Transverse colon (tissue), 4 donors: ENCODE measurements at places on chromosomes 7 and 10.

- no peak for DNase-seq
Measured at GRCh38 chr7:27688646-27689045, 26.0 kb upstream of the HIBADH start.

GRCh38 chr7:50855526-50855925 is 72.8 kb upstream of the GRB10 start:
- DNase-seq, result no peak

DNA sequence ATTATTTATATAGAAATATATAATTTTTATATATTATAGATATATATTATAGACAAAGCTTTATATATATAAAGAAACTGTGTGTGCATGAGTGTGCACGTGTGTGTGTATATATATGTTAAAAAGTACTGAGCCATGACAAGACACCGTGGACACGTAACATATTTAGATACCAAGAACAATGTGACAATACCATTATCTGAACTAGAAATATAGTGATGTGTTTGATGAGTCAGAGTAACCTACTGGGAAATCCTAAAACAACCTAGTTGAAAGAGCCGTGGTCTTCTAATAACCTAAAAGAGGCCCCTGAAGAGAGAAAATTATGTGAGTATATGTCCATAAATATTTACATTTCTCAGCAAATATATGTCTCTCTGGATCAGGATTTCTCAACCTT is 50.7 kb upstream of the ITGB8 start:
- DNase-seq, result no peak

DNA sequence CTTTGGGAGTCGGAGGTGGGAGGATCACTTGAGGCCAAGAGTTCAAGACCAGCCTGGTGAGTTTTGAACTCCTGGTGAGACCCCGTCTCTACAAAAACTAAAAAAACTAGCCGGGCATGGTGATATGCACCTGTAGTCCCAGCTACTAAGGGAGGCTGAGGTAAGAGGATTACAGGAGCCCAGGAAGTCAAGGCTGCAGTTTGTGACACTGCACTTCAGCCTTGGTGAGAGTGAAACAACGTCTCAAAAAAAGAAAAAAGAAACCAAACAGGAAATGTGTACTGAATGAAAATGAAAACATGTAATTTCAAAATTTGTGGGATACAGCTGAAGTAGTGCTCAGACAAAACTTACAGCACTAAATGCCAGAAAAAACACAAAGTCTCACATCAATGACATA is 7.6 kb downstream of the ARHGAP12 start:
- no peak for DNase-seq

GRCh38 chr10:35564341-35564968 is 40.7 kb upstream of the GJD4 start:
- peak; percentile 17 for DNase-seq

DNA sequence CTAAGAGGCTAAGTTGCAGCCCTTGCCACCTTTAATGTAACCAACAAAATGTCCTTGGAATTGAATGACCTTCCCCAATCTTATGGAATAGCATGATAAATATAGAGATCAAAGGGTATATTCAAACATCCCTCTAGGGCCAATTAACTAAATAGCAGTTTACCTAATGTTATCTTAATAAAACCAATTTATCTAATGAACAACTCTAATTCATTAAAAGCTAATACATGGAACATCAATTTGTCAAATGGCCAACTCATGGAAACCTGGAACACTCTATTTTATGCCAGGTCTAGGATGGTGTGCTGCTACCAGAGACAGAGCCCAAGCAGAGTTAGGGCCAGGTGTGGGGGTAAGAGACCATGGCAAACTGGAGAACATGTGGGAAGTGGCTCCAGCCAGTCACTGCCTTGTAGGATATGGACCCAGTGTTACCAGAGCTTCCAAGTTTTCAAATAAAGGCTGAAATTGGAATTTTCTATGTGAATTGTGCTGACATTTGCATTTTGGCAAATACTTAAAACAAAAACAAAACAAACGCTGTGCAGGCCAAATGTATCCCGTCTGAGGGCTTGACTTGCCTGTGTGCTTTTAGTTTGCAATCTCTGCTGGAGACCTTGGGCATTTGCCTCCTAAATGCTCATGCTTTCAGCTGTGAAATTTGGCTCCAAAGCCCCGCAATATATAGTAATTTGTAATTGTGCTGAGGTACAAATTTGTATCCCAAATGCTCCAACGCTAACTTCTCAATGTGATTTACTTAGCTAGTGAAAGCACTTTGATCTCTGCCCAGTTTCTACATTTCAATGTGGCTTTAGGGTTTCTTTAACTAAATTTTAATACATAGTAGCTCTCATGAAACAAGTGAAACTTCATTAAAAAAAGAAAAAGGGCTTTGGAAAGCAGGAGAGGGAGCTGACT is 55.1 kb downstream of the CPED1 start:
- no peak for DNase-seq

DNA sequence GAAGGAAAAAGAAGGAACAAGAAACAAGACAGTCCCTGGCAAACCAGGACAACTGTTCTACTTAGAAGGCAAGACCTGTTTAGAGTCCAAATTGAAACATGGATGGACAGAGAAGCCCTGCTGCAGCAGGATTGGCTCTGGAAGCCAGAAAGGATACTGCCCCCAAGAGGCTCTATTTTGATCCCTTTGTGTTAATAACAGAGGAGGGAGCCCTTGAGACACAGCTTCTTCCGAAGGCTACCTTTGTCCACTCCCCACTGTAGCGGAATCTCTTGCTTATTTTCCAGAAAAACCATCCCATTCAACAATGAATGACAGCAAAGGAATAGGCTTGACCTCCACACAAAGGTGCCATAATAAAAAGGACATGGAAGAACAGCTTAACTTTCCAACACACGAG is 120.3 kb upstream of the FOXK1 start:
- no peak for DNase-seq

DNA sequence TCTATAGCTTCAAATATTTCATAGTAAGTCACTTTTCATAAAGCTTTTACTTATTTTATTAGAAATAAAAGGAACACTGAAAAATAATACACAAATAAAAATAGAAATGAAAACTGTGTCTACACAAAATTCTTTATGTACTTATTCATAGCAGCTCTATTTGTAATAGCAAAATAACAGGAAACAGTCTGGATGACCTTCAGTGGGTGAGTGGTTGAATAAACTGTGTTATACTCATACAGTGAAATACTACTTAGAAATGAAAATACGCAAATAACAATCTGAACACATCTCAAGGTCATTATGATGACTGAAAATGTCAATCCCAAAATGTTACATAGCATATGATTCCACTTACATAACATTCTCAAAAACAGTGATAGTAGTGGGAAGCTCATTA is 138.7 kb upstream of the PCLO start:
- no peak for DNase-seq

DNA sequence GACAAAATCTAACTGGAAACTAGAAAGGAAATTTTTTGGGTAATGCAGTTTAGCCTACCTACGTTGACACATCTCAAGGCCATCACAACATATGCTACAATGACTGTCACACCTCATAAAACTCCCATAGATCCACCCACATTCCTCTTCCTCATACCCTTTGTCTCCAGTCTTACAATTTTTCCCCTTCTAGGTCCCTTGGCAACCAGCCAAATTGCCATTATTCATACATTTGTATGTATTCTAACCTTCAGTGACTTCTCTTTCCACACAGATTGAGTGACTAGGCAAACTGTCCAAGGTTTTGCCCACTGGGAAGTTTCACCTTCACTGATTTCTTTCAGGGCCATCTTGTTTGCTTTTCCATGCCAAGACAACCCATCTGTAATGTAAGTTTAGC is 100.5 kb upstream of the TPK1 start:
- no peak for DNase-seq

DNA sequence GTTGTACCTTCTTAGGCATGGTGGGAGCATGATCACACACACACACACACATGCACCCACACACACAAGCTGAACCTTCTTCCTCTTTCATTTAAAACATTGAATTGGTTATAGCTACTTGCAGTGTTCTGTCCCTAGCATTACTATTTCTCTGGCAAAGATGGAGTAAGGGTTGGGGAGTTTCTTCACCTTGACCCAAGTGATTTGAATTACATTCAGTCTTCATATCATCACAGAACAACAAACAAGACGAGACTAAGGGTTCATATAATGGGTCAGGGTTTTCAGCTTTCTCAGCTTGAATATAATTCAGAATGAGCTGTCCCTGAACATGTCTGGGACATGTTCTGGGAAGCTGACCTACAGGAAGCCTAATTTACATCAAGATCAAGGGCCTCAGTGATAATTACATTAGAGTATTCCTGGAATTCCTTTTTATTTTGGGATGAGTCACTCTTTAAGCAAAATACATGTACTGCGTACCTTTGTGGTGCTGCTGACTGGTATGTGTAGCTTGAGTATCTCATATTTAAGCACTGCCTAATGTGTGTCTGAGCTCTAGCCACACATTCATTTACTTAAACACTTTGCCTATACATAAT is 213.5 kb upstream of the TMEM229A start:
- DNase-seq, result no peak

GRCh38 chr7:41760293-41760692 is 57.4 kb upstream of the INHBA start:
- no peak for DNase-seq

DNA sequence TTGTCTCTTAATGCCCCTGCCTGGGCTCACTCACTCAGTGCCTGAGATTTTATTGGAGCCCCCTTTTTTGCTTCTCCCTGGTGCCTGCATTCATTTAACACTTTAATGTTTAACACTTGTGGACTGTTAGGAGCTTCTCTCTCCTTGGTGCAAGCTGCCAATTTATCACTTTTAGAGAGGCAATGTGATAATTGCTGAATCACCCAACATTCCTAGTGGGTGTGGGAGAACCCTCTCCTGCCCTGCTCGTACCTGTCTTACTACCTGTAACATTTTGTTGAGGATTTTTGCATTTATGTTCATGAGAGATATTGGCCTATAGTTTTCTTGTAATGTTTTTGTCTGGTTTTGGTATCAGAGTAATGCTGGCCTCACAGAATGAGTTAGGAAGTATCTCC is 13.2 kb downstream of the STAM start:
- DNase-seq, result no peak

DNA sequence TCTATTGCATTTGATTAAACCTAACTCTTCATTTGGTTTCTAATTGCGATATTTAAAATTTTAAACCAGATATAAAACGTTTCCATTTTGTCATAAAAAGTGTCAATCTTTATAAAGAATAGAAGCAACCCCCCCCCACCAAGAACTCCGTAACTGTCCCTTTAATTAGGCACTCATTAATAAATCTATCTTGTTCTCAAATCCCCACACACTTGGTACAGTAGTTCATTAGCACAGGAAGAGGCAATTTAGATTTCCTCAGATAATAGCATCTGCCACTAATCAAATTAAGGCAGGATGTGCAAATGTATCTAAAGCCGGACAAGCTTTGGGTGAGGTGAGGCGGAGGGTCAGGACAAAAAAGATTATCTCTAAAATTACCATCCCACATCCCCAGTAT is 1143.3 kb upstream of the AUTS2 start:
- DNase-seq, result no peak

GRCh38 chr10:84531396-84531795 is 203.0 kb downstream of the CCSER2 start:
- DNase-seq, result no peak

- no peak for DNase-seq
Measured at GRCh38 chr7:72078301-72078700, 333.8 kb downstream of the CALN1 start.

GRCh38 chr10:24992512-24993133 is 23.3 kb downstream of the ENKUR start:
- DNase-seq, result no peak

GRCh38 chr10:33330543-33331378 is 3.7 kb downstream of the NRP1 start:
- peak; percentile 87 for DNase-seq

- DNase-seq, result no peak
Measured at GRCh38 chr7:26182706-26183105, 17.8 kb downstream of the HNRNPA2B1 start.

DNA sequence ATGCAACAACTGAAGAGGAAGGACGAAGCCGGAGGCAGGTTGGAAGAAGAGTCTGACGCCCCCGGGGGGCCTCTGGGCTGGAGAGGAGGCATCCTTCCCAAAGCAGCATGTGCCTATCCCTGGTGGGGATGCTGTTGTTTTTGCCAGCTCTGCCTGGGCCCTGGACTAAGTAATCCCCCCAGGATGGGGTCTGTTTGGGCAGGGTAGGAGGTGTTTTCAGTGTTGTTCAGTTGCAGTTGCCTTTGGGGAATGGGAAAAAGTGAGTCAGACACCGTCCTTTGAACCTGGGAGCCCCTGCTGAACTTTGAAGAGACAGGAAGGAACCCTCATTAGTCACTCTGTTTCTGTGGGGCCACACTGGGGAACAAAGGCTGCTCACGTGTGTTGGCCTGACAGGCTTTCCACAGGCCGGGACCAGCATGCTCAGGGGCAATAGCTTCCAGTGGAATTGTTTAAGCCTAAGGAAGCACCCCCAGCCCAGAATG is 35.2 kb upstream of the GDF10 start:
- peak; percentile 4 for DNase-seq

DNA sequence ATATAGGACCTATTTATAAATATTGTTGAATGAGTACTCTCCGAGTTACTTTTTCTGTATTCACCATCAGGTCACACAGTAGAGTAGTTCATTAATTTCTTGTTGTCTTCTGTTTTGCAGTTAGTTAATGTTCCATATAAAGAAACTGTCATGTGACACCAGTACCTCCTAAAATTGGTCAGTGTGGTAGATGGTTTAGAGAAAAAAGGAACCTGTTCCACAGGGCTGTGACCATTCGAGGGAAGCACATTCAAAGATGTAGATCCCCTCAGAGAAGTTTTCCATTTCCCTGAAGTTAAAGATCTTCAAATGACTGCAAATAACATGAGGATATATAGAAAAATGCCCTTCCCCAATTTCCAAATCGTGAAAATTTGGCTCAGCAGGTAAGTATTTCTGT is 45.7 kb downstream of the PRPF18 start:
- DNase-seq, result no peak

- no peak for DNase-seq
Measured at GRCh38 chr7:113371416-113372043, 253.2 kb upstream of the SMIM30 start.

DNA sequence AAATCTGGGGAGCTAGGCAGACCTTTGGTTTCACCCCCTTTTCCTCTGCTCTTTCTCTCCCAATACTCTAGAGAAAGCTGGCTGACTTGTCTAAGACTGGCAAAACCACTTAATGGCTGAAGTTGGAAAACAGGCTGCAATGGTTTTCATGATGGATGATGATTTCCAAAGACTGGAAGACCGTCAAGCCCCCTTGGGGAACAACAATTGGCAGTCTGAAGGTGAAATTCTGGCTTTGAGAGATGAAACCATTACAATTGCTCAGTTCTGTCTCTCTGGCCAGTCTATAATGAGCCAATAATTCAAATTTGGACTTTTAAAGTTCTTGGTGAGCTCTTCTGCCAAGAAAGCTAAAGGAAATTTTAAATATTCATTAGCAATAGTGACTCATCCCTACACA is 680.5 kb downstream of the PARD3 start:
- DNase-seq, result no peak

DNA sequence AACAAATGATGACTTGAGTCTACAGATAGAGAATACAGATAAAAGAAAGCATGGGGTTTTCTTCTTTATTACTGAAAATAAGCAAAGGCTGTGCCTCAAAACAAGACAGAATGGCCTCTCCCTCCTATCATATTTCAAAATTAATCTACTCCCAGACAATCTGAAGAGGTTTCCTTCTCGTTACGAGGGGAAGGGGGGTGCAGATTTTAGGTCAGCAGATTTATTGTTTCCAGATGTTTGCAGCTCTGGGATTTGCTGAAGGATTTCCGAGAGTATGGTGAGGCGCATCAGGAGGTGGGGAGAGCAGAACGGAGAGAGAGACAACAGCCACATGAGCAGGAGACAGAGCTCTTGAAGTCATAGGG is 89.8 kb downstream of the KIAA1549 start:
- no peak for DNase-seq

GRCh38 chr10:43928425-43928968 is 279.8 kb upstream of the ZNF32 start:
- DNase-seq, result no peak
